ENCODE measurements at places on chromosomes 4 and X.

GRCh38 chr4:24140892-24141291 is 251.0 kb upstream of the PPARGC1A start:
- no peak for DNase-seq

GRCh38 chr4:113016377-113016776 is 33.1 kb upstream of the ANK2 start:
- DNase-seq: no peak

DNA sequence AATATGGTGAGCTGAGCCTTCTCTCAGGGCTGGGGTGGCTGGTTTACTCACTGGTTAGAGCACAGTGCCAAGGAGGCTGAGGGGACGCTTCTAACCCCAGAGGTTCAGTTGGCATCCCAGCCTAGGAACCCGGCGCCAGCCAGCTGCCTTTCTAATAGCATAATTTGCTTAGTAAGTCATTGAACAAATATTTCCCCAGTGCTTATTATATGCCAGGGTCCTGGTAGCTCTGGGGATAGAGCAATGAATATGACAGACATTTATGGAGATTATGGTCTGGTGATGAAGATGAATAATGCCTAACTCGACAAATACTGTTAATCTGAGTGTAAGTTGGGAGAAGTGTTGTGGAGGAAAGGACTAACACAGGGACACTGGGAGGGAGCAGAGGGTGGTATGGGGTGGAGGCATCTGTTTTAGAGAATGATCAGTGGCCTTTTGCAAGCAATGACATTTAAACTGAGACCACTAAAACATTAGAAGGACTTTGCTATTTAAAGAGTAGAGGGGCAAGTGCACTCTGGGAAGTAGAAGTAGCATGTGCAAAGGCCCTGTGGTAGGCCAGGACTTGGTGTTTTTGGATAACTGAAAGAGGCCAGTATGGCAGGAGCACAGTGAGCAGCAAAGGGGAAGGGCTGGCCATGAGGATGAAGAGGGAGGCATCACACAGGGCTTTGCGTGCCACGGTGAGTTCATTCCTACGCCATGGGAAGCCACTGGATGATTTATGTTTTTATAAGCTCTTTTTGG is 71.9 kb downstream of the ATG4A start:
- no peak for DNase-seq

- no peak for DNase-seq
These were observed 147.1 kb upstream of the RPL34 start for GRCh38 chr4:108473163-108473720.

DNA sequence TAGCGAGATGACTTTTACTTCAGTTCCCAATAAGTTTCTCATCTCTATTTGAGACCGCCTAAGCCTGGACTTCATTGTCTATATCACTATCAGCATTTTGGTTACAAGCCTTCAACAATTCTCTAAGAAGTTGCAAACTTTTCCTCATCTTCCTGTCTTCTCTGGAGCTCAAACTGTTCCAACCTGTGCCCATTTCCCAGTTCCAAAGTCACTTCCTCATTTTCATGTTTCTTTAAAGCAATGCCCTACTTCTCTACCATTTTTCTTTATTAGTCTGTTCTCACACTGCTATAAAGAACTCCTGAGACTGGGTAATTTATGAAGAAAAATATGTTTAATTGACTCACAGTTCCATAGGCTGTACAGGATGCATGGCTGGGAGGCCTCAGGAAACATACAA is 251.9 kb downstream of the TECRL start:
- DNase-seq: no peak

DNA sequence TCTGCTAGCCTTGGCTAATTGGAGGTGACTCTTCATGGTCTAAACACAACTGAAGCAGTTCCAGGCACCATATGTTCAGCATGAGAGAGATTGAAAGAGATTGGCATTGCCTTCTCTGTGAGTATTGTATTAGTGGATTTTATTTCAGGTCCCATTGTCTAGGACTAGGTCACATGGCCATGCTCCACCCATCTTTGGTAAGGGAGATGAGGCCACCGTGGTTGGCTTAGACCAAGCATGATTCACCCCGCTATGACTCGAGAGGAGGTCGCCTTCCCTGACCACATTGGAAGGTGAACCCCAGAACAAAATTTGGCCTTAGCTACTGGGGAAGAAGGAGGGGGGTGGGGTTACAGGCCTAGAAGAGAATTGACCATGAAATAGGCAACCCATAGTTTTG is 109.9 kb upstream of the BCOR start:
- DNase-seq: no peak

- DNase-seq: no peak
These were observed 556.2 kb upstream of the PCDH10 start for GRCh38 chr4:132592850-132593249.

DNA sequence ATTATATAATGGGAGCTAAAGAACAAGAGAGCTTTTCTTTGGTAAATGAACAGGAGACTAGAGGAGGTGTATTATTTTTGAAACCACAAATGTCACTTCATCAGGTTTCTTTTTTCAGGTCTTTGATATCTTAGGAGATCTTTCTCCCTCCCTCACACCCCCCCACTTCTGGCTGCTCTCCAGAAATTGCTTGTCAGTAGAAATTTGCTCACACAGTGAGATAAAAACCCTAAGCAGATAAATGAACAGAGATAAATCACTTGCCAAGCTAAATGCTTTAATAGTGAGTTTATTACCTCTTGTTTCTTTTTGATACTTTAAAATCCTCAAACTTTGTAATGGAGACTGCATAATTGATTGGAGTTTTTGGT is 421.2 kb upstream of the TENM3 start:
- DNase-seq: no peak
